ENCODE measurements at places on chromosomes 13 and 19.

DNA sequence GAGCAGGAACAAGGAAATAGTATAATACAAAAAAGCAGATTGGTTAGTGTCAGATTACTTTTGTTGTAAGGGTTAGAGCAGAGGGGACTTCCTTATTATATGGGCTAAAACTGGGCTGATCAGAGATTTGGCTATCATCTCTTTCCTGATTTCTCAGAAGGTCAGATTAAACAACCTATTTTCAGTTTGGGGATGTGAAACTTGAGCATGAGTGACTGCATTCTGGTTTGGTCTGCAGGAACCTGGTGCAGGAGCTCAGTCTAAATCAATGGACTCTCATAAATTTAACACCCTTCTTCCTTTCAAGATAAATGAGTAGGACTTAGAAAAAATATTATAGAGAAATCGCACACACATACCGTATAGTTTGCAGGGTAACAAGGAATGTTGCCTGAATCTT is 12.9 kb upstream of the RFXAP start:
- no peak for DNase-seq

DNA sequence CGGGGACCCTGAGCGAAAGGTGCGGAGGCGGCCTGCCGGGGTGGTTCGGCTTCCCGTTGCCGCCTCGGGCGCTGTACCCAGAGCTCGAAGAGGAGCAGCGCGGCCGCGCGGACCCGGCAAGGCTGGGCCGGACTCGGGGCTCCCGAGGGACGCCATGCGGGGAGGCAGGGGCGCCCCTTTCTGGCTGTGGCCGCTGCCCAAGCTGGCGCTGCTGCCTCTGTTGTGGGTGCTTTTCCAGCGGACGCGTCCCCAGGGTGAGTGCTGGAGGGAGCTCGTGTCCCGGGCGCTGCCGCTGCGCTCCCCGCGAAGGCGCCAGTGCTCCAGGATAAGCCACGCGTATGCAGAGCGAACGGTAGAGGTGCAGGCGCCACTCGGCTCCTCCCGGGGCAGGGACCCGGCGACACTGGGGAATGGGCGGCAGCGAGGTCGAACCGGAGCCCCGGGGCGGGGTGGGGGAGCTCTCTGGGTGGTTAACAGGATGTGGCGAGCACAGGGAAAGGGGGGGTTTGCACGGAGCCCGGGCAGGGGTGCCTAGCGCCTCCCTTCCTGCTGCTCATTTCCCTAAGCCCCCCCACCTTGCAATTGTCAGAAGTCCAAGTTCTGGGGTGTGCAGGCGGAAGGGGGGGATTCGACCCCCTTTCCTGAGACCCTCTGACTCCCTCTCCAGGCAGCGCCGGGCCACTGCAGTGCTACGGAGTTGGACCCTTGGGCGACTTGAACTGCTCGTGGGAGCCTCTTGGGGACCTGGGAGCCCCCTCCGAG is at the start of gene IL27RA:
IL27RA (plus strand) TSS at position 44 of the 762 bp plus-strand sequence; CDS start at position 155, 111 bp downstream.
- DNase-seq: peak; percentile 76

GRCh38 chr13:110250258-110250891 is 56.6 kb downstream of the COL4A1 start:
- peak; percentile 71 for DNase-seq

- DNase-seq: no peak
These were observed 1005.5 kb downstream of the PCDH9 start for GRCh38 chr13:66224663-66225062.

DNA sequence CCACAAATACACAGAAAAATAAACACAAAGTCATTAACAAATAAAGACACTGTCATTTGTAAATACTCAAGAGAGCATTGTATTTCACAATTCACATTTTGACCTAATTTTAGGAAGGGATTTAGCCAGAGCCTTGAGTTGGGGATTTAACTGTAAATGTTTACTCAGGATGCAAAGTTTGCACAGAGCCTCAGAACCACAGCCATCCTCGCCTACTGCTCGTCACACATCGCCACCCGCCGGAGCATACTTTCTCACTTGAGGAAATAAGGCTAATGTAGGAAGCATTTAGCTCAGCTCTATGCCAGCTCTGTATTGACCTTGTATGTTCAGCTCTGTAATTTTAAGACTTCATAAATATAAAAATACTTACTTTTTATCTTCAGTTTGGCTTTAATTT is 442.7 kb downstream of the OXGR1 start:
- no peak for DNase-seq

GRCh38 chr13:66508153-66508909 is 721.8 kb downstream of the PCDH9 start:
- no peak for DNase-seq

DNA sequence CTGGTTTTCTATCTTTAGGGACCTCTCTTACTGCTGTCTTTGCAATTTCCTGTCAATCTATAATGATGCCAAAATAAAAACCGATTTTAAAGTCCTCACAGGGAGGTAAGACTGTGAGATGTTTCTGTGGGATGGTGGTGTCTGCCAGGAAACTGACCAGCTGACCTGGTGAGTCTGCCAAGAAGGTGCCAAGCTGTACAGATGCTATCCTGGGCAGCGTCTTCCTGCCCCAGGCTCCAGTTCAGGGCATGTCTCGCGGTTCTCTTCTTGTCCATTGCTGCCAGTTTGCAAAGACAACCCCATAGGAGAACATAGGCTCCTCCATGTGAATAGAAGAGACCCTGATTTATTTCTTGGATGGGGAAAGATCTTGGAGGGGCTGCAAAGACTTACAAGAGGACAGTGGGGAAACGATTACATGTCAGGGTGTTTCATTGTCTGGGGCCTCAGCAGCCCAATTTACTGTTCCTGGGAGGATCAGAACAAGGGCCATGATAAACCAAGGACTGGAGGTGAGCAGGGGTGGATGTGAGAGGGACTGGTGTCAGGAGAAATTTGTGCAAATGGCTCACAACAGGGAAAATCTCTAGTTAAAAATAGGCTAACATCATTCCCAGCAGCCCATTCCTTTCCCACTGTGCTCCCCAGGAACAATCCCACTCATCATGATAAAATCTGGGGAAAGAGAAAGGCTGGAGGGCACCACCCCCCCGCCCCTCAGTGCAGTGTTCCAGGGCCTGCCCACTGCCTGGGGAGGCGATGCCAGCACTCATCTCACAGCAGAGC is 42.7 kb upstream of the VSTM2B start:
- DNase-seq: no peak

DNA sequence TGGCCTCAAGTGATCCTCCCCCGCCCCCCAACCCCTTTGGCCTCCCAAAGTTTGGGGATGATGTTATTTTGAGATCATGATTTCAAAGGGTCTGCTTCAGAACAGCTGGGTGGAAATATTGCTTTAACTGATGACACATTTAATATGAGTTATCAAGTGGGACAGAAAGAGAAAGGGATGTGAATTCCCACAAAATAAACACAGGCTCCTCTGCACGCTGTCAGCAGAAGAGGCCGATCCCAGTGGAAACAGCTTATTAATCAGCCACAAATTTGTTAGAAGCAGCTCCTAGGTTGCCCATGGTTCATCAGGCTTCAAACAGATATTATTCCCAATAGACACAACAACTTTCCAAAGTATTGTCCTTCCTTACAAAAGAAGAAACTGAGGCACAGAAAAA is 4.7 kb downstream of the DCLK1 start:
- no peak for DNase-seq

- DNase-seq: no peak
These were observed 9.6 kb upstream of the FOXO1 start for GRCh38 chr13:40676007-40676406.

- DNase-seq: no peak
These were observed 659 bp downstream of the GNA11 start for GRCh38 chr19:3094601-3095440.

DNA sequence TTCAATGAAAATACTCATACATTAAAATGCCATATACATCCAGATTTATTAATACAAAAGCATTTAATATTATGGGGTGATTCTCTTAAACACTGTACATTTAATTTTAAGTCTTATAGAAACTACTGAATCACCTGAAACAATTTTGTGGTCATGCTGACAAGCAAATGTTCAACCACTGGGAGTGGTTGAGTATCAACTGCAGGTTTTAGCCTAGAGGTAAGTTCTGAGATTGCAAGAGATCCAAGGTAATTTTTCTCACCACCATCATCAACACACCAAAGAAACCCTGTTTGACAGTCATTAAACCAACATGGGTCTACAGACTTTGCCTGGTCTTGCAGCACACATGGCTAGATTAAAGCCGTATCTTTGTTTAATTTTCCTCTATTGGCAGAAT is 196.3 kb downstream of the LHFPL6 start:
- DNase-seq: no peak

DNA sequence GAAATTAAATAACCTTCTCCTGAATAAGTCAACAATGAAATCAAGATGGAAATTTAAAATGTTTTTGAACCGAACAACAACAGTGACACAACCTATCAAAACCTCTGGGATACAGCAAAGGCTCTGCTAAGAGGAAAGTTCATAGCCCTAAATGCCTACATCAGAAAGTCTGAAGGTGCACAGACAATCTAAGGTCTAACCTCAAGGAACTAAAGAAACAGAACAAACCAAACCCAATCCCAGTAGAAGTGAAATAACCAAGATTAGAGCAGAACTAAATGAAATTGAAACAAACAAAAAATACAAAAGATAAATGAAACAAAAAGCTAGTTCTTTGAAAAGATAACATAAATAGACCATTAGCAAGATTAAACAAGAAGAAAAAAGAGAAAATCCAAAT is 9.0 kb downstream of the UGGT2 start:
- DNase-seq: no peak

- no peak for DNase-seq
These were observed 135.1 kb downstream of the GPC6 start for GRCh38 chr13:93361703-93362102.

DNA sequence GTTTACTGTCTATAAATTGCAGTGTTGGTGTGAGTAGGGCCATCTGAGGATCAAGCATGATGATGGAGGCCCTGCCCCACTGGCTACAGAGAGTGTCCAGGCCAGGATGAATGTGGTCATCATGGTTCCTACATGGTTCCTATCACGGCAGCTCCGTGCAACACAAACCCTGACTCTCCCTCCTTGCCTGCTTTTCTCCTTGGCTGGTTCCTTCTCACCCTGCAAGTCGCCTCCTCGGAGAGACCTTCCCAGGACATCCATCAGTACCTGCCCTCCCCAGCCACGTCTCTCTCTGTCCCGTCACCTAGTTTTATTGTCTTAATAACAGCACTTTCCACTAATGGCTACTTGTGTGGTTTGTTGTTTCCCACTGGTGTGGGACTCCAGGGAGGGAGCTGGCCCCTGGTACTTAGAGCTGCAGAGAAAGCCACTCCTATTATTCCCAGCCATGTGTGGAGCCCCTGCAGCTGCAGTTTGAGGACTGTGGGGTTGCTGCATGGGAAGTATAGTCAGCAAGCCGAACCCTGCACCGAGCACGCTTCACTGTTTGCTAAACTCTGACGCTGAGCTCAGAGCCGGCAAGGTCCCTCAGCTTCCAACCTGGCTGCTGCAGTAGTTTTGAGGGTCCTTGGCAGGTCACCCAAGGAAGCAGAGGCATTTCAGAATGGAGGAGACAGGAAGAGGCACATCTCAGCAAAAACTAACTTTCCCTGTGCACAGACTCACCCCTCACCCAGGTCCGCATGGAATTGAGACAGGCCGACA is 146.4 kb upstream of the VSTM2B start:
- no peak for DNase-seq

DNA sequence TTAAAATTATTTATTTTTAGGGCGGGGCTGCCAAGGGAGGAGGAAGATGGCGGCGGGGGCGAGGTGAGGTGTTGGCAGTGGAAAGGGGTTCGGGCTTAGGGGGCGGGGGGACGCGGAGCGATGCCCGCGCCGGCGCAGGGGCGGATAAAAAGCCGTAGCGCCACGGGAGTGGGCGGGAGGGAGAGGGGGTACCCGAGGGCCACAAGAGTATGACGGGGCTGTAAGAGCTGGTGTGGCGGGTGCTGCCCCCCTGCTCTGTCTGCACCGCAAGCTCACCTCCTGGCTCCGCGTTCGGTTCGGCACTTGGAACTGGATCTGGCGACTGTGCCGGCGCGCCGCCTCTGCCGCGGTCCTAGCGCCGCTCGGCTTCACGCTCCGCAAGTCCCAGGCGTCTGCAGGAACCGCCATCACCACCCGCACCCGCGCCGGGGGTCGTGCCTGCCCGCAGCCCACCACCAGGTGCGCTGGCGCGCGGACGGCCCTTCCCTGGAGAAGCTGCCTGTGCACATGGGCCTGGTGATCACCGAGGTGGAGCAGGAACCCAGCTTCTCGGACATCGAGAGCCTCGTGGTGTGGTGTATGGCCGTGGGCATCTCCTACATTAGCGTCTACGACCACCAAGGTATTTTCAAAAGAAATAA is 265.2 kb upstream of the SGCG start:
- DNase-seq: peak; percentile 38

- DNase-seq: no peak
These were observed 809 bp downstream of the MYO1F start for GRCh38 chr19:8576273-8576993.

- no peak for DNase-seq
These were observed 115.6 kb upstream of the NBEA start for GRCh38 chr13:34826432-34826831.

DNA sequence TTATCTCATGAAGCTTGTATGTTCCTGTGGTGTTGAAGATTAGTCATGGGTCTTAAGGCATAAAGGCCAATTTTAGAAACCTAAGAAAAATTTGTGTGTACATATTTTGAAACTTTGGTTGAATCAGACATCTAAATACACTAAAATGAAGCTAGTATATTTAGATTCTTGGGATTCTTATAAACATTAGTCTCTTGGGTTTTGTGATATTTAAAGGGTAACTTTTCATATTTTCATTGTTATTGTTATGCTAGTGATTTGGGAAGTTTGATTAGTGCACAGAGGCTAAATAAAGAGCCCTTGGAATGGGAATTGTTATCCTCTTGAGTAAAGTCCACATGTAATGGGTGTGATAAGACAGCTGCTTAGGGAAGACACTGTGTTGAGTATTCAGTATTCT is 24.5 kb downstream of the UBA2 start:
- no peak for DNase-seq

GRCh38 chr13:99322297-99323103 is 15.3 kb upstream of the GPR183 start:
- no peak for DNase-seq

- no peak for DNase-seq
These were observed 216.3 kb upstream of the PRR20A start for GRCh38 chr13:56924401-56924800.

DNA sequence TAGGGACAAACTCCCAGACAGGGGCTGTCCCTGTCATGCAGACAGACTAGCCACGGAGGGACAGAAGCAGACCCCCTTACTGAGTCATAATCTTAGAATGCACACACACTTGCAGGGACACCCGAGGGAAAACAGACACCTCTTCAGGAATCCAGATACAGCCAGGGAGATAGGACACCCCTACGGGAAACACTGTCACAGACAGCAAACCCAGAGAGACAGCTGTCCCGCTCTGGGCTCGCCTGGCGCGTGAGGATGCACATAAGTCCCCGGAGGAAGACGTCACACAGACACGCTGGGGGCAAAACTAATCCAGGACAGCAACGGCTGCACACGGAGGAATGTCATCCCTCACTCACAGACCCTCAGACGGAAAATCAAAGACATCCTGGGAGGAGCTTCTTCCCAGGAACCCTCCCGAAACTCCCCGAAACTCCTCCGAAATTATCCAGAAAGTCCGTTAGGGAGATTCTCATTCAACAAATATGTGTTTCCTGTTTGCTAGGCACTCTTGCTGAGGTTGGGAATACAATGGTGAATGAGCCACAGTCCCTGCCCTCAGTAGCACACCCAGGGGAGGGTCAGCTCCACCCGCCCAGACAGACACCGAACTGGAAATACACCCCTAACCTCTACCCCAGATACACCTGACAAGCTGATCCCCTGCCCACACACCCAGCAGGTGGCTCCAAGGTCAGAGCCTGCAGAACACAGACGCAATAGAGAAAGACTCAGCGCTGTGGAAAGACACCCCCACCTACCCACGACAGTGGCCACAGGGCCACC is 15.2 kb upstream of the TOMM40 start:
- no peak for DNase-seq

- no peak for DNase-seq
These were observed 1.6 kb upstream of the APOC1 start for GRCh38 chr19:44912854-44913253.
